Mammary epithelial cell (primary cell): ENCODE measurements at places on chromosomes 6 and 20. TPM values are rescaled to one million over a fixed set of nuclear protein-coding genes. Genes with fewer than 3 reads are reported as not detected.

The RSPO3 gene
- not detected for polyA plus RNA-seq

The MUC22 gene
- not detected for polyA plus RNA-seq

The MAP1LC3A gene
- 2.5 TPM for polyA plus RNA-seq

The MOG gene
- polyA plus RNA-seq: not detected

The BAG2 gene
- polyA plus RNA-seq: 1.9 TPM

The WFDC5 gene
- polyA plus RNA-seq: 0.41 TPM

The VWA7 gene
- polyA plus RNA-seq: 0.80 TPM

The GGT7 gene
- 4.5 TPM for polyA plus RNA-seq

The PI16 gene
- polyA plus RNA-seq: not detected

The ZNF133 gene
- polyA plus RNA-seq: 12.5 TPM

The WDR46 gene
- polyA plus RNA-seq: 54.0 TPM

The RIPOR3 gene
- not detected for polyA plus RNA-seq

The BPIFB2 gene
- polyA plus RNA-seq: not detected

The HSPA1L gene
- polyA plus RNA-seq: 0.36 TPM

The SOBP gene
- polyA plus RNA-seq: not detected

DNA sequence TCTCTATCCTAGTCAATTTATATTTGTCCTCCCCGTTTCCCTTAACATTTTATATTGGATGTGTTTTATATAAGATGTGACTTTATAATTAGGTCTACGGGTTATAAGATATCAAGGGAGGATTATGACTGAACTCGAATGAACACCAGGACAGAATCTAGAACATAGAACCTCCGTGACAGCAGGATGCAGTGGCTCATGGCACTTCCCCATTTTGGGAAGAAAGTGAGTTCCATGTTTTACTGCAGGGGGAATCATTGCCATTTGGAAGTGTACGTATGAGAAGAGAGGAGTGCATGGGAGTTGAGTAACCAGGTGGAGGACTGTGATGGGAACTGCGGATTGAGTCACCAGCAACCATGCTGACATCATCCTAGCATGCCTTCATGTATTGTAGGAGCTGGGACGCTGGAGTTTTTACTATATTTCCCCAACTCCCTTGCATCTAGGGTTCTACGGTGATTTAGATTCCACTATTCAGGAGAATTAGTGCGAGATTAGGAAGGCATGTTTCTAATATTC is 56.1 kb upstream of the FOXC1 start:
- no peak for DNase-seq

DNA sequence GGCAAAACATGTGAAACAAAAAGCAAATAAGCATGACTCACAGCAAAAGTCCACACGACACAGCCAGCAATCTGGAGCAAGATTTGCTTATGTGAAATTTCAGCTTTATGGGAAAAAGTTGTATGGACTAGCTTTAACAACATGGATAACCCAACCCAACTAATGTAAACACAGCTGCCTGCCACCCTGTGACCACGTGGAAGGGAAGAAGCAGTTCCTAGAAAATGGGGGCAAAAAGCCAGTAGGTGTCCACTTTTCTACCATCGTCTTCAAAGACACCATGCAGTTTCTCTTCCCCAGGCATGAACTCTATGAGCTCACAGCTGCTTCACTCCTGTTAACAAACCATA is 425.4 kb upstream of the RNF217 start:
- DNase-seq: no peak

GRCh38 chr20:60868316-60868891 is 383.7 kb upstream of the CDH4 start:
- DNase-seq: no peak

GRCh38 chr20:13671916-13672378 is 33.2 kb upstream of the TASP1 start:
- peak; percentile 41 for DNase-seq

DNA sequence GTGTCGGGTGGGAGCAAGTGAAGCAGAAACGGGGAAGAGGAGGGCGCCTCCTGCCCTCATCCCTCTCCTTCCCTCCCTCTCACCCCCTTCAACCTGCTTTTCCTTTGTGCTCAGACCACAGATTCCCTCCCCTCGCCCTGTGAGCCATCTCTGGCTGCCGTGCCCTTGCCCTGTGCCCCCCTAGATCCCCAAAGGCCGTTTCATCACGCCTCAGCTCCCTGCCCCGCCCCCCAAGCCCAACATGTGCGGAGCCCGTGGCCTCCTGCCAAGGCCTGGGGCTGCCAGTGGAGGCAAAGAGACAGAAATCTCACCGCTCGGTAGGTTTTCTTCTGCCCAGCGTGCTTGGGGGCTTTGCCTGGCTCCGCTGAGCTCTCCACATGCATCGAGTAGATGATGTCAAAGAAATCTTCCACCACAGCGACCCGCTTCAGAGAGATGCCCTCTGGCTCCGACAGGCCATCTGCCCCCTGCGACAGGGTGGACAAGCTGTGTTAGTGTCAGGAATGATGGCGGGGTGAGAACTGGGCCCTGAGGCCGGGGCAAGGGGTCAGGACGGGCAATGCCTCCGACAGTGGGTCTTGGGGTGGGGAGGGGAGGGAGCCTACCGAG is 57.6 kb downstream of the NOL4L start:
- no peak for DNase-seq

GRCh38 chr6:117829594-117830319 is 77.3 kb upstream of the SLC35F1 start:
- DNase-seq: peak; percentile 33

GRCh38 chr6:157811476-157812173 is 11.4 kb upstream of the SNX9 start:
- no peak for DNase-seq

DNA sequence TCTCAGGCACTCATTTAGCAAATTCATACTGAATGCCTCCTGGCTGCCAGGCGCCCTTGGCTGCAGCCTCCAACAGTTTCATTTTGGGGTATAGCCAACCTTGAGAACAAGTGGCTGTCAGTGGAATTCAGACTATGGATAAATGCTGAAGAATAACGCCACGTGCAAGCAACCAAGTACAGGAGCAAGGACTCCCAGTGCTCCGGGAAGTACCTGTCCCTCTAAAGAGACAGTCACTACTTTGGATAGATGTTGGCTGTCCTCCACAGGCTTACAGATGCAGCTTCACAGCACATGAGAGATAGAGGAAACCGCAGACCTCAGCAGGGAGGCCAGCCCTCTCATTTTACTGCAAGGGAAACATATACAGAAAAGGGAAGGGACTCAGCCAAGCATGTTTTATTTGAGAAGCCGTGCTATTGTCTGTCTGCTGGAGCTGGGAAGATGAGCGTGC is 658.2 kb downstream of the PTPRT start:
- no peak for DNase-seq

- DNase-seq: no peak
Observed at GRCh38 chr20:50052550-50053361, 60.2 kb downstream of the UBE2V1 start.

DNA sequence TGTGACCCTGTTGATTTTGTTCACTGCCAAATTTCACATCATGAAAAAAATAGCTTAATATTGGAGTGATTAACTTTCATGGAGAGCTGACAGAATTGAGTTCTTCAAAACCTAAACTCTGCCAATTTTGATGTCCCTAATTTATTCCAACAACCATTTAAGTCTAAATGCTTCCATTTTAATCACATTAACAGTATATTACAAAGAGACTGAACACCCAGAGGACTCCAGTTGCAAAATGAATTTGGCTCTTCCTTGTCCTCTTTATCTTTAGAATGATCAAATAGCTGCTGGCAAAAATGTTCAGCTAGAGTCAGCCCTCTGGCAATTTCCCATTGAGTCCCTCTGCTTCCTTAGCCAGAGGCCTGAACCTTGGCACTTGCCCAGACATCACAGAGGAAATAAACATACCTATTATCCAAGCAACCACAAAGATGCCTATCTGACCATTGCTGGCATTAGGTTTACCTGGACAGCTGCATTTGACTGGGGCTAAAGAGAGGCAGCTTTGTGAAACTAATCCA is 299.0 kb upstream of the STXBP5 start:
- peak; percentile 86 for DNase-seq

DNA sequence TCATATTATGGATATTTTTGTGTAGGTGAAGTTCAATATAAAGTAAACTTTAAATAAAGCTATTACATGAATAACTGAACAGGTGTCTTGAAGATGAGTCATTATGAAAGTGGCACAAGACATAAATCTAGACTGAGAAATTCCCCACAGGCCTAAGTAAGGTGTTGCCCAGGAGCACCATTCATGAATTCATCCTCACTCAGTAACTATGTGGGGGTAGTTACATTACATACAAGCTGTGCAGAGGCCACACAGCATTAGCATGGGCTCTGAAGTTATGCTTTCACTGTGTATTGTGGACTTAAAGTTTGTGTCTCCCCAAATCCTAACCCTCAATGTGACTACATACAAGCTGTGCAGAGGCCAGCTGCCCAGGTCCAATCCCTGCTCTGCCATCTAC is 65.9 kb downstream of the BCAS1 start:
- peak; percentile 1 for DNase-seq

DNA sequence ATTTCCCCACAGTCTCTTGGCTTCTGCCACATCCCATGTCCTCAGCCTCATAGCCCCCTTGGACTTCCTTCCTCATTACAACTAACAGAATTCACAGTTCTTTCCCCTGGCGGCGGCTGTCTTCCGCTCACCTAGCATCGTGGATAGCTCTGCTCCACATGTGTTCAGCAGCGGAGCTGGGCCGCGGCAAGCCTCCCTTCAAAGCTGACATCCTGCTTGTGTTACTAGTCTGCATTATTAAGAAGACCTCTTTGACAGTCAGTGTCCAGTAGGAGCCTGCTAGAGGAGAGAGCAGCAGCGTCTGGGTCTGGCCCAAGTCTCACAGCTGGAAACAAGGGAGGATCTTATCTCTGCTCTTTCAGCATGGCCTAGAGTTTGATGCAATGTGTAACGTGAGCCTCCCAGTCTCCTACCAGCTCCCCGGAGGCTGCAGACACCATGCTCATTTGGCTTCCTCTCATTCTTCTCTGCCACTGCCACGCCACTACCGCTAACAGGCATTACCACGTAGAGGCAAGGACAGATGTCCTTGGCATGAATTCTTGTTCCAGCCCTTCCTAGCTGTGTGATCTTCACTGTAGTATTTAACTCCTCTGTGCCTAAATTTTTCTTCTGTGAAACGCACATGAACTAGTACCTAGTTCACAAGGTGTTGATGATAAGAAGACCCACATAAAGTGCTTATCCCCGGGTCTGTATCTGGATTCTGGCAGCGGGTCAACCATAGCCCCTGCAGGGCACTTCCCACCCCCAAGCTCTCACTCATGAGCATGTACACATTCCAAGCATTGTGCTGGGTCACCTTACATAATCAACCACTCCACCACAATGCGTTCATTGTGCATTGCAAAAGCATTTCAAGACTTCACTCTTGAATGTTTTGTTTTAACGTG is 107.1 kb upstream of the BACH2 start:
- DNase-seq: peak; percentile 67

DNA sequence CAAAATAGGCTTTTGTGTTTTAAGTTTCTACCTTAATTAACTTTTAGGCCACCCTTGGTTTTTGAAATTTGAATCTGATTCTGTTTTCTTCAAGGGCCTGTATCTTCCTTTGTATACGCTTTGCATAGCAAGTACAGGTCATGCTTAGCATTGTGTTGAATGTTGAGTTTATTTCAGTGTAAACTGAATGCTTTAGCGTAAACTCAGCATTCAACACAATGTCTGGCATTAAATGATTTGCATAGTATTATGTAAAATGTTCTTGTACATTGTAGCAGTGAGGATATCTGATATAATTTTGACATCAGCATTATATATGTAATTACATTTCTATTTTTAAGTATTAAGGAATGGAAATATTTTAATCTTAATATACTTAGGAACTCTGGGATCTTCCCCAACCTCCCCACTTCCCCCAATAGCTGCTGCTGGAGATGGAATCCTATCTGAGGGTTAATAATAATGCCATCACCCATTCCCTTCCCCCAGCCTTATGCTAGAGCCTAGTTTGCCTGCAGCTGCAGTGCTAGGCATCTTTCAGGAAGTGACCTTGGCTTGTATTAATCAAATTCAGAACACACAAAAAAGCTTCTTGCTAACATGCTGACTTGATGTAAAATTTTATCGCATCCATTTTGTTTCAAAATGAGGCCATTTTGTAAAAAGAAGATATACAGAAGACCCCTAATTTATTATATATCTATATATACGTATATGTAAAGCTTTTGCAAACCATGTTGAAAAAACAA is 73.1 kb downstream of the NCOA3 start:
- no peak for DNase-seq

DNA sequence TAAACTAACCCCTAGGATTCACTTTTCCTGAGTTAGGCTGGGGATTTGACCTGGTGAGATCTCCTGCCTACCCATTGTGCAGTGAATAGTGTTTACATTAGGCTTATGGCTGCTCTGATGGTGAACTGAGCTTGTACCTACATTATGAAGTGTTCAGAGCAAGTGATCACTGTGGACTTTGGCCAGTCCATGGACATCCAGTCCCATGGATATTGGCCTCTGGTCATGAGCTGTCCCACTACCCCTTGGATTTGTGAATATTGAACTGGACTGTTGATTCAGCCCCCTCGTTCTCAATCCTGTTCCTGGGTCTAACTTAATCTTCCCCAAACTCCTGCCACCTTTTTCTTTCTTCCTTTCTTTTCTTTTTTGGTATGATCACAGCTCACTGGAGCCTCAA is 13.8 kb downstream of the ASIP start:
- no peak for DNase-seq

- DNase-seq: peak; percentile 95
Observed at GRCh38 chr20:45419188-45420091, 3.5 kb downstream of the PIGT start.

- no peak for DNase-seq
Observed at GRCh38 chr20:38224531-38224930, 36.0 kb downstream of the KIAA1755 start.

GRCh38 chr6:26473429-26473757 is 15.6 kb downstream of the BTN2A1 start:
- no peak for DNase-seq

DNA sequence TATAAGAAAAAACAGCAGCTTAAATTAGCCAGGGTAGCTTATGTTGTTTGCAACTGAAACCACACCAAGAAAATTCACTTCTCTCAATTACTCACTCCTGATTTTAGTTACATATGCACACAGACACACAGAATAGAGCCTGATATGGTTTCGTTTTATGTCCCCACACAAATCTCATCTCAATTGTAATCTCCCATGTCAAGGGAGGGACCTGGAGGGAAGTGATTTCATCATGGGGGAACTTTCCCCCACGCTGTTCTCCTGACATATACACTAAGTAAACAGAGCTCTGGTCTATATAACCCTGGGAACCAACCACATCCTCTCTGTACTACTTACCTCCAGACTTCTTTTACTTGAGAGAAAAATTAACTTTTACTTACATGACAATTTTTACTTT is 9.8 kb downstream of the OR12D1 start:
- no peak for DNase-seq

GRCh38 chr20:6940048-6940447 is 172.6 kb downstream of the BMP2 start:
- peak; percentile 1 for DNase-seq

GRCh38 chr6:109961611-109962041 is 16.5 kb upstream of the GPR6 start:
- DNase-seq: peak; percentile 62

- DNase-seq: no peak
Observed at GRCh38 chr6:43779852-43780236, 9.8 kb downstream of the VEGFA start.

GRCh38 chr6:105851606-105852005 is 234.5 kb upstream of the PRDM1 start:
- no peak for DNase-seq
